Transverse colon (tissue), 4 donors: ENCODE measurements at places on chromosomes 5 and 9. TPM values are rescaled to one million over a fixed set of nuclear protein-coding genes. Genes with fewer than 3 reads are reported as not detected.

MRPL22 gene
- 13.2 TPM for total RNA-seq

LRRC70 gene
- total RNA-seq = 3.4 TPM

NEURL1B gene
- 105 TPM for total RNA-seq

SPDL1 gene
- 23.7 TPM for total RNA-seq

GABRA1 gene
- 7.9 TPM for total RNA-seq

PTPRD gene
- total RNA-seq = 55.6 TPM

FBP2 gene
- total RNA-seq = not detected

GARNL3 gene
- total RNA-seq = 6.0 TPM

SOX30 gene
- not detected for total RNA-seq
